ENCODE measurements at places on chromosomes 1 and 21.

GRCh38 chr1:31380181-31380580 is 7.3 kb upstream of the FABP3 start:
- DNase-seq = no peak

DNA sequence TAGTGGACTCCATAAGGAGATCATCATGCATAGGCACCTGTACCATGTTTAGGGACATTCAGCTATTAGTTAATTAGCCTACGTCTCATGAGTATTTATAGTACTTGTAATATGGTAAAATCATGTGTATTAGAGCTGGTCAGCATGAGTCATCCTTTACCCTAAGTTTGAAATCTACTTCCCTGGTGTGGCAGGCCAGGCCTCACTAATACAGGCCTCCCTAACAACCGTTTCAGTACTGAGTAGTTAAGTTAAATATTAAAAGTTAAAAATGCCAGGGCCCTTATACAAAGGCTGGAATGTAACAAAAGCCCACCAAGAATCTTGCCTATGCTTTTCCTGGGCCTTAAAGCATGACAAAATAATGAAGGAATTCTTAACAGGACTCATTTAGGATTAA is 356.3 kb upstream of the DPYD start:
- DNase-seq = peak; percentile 55

DNA sequence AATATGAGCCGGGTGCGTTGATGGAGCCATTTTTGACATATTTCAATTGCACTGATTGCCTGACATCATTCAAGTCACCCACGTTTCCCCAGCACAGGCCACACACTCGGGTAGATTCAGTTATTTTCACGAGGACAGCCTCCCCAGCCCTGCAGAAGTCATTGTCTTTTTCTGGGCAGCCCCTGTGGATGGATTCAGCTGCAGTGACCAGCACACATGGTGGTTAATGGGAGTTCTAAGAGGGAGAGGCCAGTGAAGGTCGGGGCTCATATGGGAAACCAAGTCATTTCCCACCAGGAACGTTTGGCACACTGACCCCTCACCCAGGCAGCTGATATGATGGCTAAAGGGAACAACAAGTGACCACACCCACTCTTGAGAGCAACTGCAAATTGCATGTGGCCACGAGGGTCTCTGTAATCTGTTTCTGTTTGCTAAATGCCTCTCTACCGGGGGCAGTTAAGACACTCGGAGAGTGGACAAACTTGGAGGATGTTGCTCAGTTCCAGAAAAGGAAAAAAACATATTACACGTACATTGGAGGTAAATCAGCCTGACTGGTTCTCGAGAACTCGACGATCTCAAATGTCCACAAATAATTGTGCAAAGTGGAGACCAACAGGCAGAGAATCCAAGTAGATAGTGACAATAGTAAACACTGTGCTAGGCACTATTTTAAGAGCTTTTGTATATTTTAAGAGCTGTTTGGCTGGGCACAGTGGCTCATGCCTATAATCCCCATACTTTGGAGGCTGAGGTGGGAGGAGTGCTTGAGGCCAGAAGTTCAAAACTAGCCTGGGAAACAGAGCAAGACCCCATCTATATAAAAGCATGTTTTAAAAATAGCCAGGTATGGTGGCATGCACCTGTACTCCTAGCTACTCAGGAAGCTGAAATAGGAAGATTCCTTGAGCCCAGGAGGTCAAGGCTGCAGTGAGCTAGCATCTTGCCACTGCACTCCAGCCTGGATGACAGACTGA is 167.2 kb upstream of the IRF2BP2 start:
- no peak for DNase-seq

- no peak for DNase-seq
These were observed 33.2 kb downstream of the CAMSAP2 start for GRCh38 chr1:200771625-200772555.

GRCh38 chr1:152107984-152108881 is 7.0 kb downstream of the TCHH start:
- peak; percentile 50 for DNase-seq

DNA sequence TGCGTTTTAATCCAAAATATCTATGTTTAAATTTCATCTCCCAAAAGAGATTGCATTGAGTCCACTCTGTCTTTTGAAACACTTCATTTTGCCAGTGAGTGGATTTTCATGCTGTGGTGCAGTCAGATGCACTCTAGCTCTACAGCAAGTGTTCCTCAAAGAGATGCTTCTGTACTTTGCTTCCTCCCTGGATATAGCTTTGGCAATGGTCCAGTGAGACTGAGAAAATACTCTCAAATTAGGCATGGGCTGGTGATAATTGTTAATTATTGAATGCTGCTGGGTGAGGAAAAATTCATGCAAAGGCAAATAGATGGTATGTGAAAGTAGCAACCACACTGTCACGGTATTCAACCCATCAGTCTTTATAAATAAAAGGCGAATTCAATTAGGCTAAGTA is 396.9 kb downstream of the ADGRL2 start:
- no peak for DNase-seq

GRCh38 chr1:43512133-43512532 is 18.6 kb upstream of the PTPRF start:
- DNase-seq = no peak

Data from fibroblast of skin of right biceps (primary cell).